ENCODE measurements at places on chromosomes 6 and 20.
A peak's percentile ranks its signal among the peaks of the same experiment; 100 is the strongest.

DNA sequence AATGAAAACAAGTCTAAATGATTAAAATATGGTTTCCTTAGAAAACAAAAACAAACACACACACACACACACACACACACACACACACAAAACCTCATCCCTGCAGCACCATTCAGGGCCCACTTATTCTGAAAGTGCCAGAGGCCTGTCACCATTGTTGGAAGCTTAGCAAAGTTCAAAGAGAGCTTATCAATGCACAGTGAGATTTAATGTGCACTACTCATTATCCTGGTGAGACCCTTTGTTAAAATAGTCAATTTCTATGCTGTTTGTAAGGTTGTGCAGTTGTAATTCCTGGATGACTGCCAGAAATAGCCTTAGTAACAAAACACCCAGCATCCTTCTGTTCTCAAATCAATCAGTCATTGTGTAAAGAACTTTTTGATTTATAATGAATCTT, 482.9 kb downstream of the GRIK2 start:
- DNase-seq: no peak

- DNase-seq: no peak
These were observed 119.7 kb downstream of the SH3BGRL2 start for GRCh38 chr6:79750806-79751205.

- no peak for DNase-seq
These were observed 10.9 kb downstream of the PSMB1 start for GRCh38 chr6:170542031-170542719.

DNA sequence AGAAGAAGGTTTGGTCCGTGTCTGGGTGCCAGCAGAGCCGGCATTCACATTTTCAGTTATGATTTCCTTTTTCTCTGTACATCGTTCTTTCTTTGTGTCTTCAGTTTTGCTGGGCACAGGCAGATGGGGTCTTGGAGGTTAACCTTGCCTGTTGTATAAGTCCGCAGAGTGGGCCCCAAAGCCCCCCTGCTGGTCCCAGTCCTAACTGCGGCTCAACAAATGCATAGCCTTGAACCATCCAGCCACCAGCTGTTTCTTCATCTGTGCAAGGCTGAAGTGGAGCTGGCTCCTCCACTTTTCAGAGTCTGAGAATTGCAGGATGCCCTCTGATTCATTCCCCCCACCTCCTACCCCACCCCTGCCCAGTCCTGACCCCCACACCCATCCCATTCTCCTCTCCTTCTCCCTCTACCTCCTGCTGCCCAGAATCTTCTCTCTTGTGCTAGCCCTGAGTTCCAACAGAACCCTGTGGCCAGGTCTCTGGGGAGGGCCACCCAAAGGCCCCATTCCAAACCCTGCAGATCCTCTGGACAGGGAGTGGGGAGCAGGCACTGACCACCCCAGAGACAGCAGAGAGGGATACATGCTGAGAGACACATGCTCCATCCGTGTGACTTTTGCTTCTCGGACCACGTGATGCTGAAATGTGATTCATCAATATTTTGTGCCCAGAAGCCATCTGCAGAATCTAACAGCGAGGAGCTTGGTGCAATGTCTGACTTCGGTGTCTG, 386.5 kb upstream of the SULF2 start:
- no peak for DNase-seq

GRCh38 chr6:12890171-12890790, 173.7 kb downstream of the PHACTR1 start:
- peak; percentile 19 for DNase-seq

DNA sequence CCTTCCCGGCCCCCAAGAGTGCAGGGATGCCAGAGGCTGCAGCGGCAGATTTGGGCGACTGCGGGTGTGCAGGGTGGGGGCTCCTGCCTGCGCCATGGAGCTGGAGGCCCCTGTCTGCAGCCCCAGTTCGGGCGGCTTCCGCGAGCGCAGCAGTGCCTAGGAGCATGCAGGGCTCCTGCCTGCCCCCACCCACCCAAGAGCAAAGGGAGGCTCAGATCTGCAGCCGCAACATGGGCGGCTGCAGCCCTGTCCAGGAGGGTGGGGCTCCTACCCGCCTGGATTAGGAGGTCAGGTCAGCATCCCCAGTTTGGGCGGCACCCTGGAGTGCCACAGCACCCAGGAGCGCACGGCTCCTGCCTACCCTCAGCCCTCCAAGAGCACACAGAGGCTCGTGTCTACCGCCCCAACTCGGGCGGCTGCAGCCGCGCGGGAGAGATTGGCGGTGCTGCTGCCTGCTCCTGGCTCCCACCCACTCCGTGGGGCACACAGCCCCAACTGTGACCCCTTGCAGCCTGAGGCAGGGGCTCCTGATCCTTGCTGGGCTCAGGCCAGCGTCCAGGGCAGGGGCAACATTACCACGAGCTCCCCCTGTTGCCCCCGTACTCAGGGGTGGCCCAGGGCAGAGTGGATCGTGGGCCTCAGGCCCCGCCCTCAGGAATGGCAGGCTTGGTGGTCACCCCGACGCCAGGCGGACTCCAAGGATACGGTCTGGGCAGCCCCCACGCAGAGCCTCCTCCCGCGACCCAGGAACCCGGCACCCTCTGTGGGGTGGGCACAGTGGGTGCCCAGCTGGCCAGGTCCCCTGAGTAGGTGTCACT, 55.5 kb upstream of the UNC93A start:
- no peak for DNase-seq

- DNase-seq: no peak
These were observed 118.0 kb upstream of the THEMIS start for GRCh38 chr6:128018821-128019220.

DNA sequence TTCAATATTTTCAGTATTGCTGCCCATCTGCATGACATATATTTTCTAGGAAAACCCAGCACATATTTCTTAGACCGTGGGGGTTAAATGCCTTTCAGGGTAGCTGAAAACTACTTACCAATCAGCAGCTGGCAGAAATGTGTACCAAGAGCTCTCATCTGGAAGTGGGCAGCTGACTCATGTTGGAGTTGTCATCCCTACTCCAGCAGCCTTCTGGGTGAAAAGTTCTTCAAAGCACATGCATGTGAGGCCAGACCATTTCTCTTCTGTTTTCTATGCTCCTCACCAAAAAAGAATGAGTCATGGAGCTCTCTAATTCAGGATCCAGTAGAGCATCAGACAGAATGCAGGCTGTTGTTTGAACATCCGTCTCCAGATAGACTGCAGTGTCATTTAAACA, 135.5 kb downstream of the PAX1 start:
- DNase-seq: no peak

DNA sequence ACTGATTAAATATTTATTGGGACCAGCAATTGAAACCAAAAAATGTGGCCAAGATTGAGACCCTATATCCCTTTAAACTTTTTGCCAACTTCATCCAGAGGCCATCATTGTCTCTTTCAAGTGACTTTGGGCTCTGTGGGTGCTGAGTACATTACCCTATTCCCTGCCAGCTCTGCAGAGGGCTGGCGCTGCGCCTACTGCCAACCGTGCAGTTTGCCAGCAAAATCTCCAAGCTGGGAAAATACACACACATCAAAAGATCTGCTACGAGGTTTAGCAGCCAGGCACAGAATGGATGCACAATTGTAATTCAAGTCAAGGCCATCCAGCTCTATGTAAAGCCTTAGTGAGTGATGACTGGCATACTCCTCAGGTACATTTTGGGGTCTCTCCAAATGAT, 125.0 kb downstream of the CBLN4 start:
- DNase-seq: no peak

Data from stimulated activated CD4-positive, alpha-beta T cell treated with anti-CD3 and anti-CD28 coated beads, Interleukin-4, amount 100 ng/mL, for 24 hours (primary cell).